ENCODE measurements at places on chromosomes 5 and 9. TPM values are rescaled to one million over a fixed set of nuclear protein-coding genes. Genes with fewer than 3 reads are reported as not detected.

CCDC107 gene
- total RNA-seq, result 32.6 TPM

WDR31 gene
- total RNA-seq, result 4.5 TPM

GRXCR2 gene
- total RNA-seq, result 0.12 TPM

CXCL14 gene
- total RNA-seq, result 14.3 TPM

ZNF474 gene
- total RNA-seq, result 0.56 TPM

PRRT1B gene
- 3.6 TPM for total RNA-seq

EIF4E1B gene
- not detected for total RNA-seq

TRAF1 gene
- 3.1 TPM for total RNA-seq

PCDHB6 gene
- 0.42 TPM for total RNA-seq

NRG2 gene
- total RNA-seq, result 5.2 TPM

LHFPL2 gene
- total RNA-seq, result 18.9 TPM

NRARP gene
- 8.2 TPM for total RNA-seq

KIF20A gene
- 1.00 TPM for total RNA-seq

ADAMTS6 gene
- total RNA-seq, result 0.28 TPM

GRCh38 chr5:38948501-38948900 lies 102.7 kb downstream of the OSMR start:
- H3K4me1 ChIP-seq, result no peaks in the 10 kb centered on the region
- no peaks in the 10 kb centered on the region for H3K27me3 ChIP-seq
- no peak for DNase-seq
- no peak overlapping the region for H3K27ac ChIP-seq
- H3K4me3 ChIP-seq, result no peak overlapping the region

DNA sequence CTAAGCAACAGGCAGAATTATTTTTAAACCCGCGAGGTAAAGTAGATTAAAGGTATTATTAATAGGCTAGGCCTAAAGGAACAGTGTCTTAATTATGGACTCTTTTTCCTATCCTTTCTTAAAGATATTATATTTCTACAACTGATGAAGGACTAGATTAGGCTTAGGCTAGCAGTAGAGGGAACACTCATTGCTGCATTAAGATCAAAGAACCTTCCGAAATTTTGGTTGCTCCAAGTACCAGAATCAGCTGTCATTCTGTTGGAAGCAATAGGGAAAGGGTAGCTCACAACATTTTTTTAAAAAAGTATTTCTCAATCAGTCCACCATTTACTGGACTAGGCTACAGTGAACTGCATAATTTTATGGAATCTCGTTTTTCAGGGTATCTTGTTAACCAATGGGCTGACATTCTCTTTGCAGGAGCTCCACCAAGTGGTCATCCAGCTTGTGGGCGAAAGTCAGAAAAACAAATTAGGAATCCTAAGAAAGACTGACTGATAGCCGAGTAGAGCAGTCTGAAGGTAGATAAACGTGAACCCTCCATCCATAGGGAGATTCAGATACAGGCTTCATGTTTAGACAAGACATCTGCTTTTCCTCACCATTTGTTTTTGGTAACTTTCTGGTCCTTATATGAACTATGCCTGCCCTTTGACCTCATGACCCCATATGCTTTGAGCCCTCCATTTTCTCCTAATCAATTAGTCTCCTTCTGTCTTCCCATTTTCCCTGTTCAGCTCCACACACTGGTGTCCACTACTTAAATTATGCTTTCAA lies 103.6 kb upstream of the CHD1 start:
- peak overlapping the region; percentile 34 for H3K27ac ChIP-seq
- H3K27me3 ChIP-seq, result no peaks in the 10 kb centered on the region
- DNase-seq, result no peak
- no peaks in the 10 kb centered on the region for H3K36me3 ChIP-seq

- H3K4me3 ChIP-seq, result no peak overlapping the region
- H3K27ac ChIP-seq, result no peak overlapping the region
- no peak for DNase-seq
- no peaks in the 10 kb centered on the region for H3K4me1 ChIP-seq
These were observed 229.0 kb downstream of the ROR2 start for GRCh38 chr9:91720751-91721705.

DNA sequence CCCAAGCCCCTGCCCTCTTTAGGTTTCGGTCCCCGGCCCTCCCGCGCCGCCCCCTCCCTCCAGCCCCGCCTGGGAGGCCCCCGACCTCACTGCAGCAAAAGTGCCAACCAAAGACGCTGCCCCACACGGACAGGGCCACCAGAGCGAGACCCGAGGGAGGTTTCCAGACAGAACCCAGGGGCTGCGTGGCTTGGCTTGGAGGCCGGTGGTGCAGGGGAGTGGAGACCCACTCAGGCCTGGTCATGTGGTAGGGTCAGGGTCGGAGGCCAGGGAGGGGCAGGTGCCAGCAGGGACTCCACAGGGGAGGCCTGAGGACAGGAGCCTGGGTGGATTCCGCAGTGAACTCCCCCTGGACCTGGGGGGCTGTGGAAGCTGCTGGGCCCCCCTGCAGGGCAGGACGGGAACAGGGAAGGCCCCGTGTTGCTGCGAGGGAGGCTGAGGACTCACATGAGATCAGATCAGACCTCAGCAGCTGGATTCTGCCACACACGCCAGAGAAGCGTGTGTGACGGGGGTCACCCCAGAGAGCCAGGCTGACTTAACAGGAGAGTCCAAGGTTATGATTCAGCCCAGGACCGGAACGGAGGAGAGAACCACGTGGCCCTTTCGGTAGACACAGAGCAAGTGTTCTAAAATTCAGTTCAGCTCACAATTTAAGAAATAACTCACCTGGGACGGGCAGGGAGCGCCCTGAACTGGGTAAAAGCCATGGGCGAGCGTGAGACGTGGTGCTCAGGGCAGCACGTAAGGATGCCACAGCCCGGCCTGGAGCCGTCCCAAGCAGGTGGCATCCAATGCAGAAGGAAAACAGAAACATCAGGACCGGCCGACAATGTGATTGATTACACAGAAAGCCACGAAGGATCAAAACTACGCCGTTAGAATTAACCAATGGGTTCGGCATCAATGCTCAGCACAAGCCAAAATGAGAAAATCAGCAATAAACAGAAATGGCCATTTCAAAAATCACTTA lies 38.9 kb downstream of the EXD3 start:
- no peak overlapping the region for H3K4me3 ChIP-seq
- H3K27me3 ChIP-seq, result no peaks in the 10 kb centered on the region
- peak; percentile 16 for DNase-seq
- H3K27ac ChIP-seq, result no peak overlapping the region

DNA sequence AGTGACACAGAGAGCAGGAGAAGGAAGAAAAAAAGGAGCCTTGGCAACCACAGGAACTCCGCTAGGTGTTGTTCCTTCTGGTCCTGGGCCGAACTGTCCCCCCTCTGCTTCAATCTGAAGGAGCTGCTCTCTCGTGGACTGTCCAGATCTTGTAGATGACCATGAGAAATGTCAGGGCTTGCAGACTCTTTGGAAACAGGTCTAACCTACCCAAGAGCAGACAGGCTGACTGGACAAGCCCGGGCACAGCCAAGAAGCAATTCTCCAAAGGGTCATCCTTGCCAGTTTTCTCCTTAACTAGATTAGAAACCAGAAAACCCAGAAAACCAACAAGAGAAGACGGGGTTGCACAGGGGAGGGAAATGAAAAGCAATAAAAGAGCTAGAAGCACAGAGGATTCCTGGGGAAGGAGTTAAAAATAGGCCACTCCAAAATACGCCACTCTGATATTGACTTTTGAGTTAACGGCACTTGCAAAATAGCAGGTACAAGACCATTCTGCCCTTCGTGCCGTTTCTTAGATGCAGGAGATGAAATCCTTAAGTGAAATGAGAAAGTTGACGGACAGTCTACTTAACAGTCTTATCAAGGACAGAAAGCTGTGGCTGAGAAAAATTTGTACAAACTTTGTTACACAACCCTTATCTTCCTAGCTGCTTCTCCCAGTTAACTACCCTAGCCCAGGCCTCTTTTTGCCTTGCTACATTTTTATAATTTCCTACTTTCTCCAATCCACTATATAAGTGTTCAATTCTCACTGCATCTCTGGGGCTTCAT lies 5.8 kb downstream of the GCNT4 start:
- DNase-seq, result no peak
- H3K27me3 ChIP-seq, result no peaks in the 10 kb centered on the region
- H3K4me1 ChIP-seq, result peaks cover 19% of the 10 kb centered on the region
- H3K27ac ChIP-seq, result no peak overlapping the region

- no peaks in the 10 kb centered on the region for H3K36me3 ChIP-seq
- no peak overlapping the region for H3K4me3 ChIP-seq
- no peaks in the 10 kb centered on the region for H3K4me1 ChIP-seq
- no peaks in the 10 kb centered on the region for H3K27me3 ChIP-seq
- no peak overlapping the region for H3K27ac ChIP-seq
- no peak for DNase-seq
These were observed 148.2 kb downstream of the GIN1 start for GRCh38 chr5:102971676-102972293.

- no peaks in the 10 kb centered on the region for H3K27me3 ChIP-seq
- H3K36me3 ChIP-seq, result no peaks in the 10 kb centered on the region
These were observed 36.9 kb downstream of the MYO10 start for GRCh38 chr5:16899171-16899570.

DNA sequence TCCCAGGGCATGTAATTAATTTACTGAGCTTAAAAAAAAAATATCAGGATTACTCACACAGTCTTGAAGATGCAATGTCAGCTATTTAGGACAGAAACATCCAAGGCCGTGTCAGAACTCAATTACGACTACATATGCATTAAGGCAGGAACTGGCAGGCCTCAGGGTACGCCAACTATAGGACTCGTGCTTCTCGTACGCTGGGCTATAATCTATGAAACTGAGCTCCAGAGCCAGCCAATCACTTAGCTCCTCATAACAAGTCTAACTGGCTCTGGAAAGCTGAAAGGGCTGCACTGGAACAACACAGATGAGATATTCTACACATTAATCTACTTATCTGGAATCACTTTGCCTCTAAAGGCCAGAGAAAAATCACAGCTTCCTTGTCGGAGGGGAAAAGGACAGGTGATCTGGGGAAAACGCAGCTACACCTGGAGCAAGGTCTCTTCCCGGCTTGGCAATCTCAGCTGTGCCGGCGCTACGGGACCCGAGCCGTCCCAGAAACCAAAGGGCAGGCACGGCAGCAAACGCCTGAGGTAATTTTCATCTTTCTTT lies 212.0 kb downstream of the DEPDC1B start:
- H3K36me3 ChIP-seq, result no peaks in the 10 kb centered on the region
- H3K4me1 ChIP-seq, result no peaks in the 10 kb centered on the region
- no peak overlapping the region for H3K27ac ChIP-seq
- H3K27me3 ChIP-seq, result no peaks in the 10 kb centered on the region
- H3K4me3 ChIP-seq, result peak overlapping the region; percentile 13

- no peak overlapping the region for H3K4me3 ChIP-seq
- DNase-seq, result no peak
- no peak overlapping the region for H3K27ac ChIP-seq
- H3K36me3 ChIP-seq, result no peaks in the 10 kb centered on the region
These were observed 81.7 kb downstream of the PDE8B start for GRCh38 chr5:77292026-77292757.

GRCh38 chr9:117938086-117938485 lies 233.9 kb downstream of the TLR4 start:
- H3K4me3 ChIP-seq, result no peak overlapping the region
- no peaks in the 10 kb centered on the region for H3K36me3 ChIP-seq
- no peak for DNase-seq
- H3K27me3 ChIP-seq, result no peaks in the 10 kb centered on the region

DNA sequence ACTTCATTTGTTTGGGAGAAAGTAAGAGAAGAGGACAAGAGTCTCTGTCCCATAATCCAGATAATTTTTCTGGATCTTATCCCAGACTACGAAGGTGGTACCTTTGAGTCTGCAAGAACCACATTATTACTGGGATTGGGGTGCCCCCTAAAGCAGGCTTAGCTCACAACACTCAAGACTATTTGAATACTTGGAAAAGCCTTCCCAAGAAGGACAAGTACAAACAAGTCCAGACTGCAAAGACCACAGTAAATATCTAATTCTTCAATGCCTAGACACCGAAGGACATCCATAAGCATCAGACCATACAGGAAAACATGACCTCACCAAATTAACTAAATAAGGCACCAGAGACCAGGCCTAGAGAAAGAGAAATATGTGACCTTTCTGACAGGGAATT lies 40.2 kb upstream of the TMED7 start:
- no peaks in the 10 kb centered on the region for H3K36me3 ChIP-seq
- DNase-seq, result no peak
- H3K27me3 ChIP-seq, result no peaks in the 10 kb centered on the region
- no peaks in the 10 kb centered on the region for H3K4me1 ChIP-seq
- no peak overlapping the region for H3K27ac ChIP-seq

- no peak overlapping the region for H3K4me3 ChIP-seq
- H3K4me1 ChIP-seq, result peaks cover 27% of the 10 kb centered on the region
- no peaks in the 10 kb centered on the region for H3K36me3 ChIP-seq
- no peak for DNase-seq
These were observed 43.0 kb downstream of the PARP8 start for GRCh38 chr5:50709471-50709870.

DNA sequence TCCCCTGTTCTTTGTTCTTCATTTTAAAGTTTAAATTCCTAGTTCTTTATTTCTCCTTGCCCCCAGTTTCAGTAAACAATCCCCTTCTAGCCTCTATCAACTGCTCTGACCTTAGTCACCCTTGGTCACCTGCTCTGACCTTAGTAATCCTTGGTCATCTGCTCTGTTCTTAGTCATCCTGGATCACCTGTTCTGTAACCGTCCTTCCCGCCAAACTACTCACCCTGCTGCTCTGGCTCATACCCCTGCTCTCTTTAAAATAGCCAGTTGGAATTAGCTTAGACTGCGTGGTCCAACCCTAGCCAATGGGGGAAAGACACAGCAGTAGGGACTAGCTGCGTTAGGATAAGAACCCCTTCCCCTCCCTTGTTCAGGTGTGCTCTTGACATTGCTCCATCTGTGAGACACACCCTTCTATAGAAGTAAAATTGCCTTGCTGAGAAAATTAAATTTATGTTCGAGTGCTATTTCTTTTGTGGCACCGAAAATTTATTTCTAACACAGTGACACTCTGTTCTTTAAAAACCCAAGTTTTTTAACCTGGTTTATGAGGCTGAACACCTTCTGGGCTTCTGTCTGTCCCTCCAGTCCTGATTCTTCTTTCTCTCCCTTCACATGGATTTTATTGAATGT lies 3.8 kb downstream of the PRRC1 start:
- H3K4me3 ChIP-seq, result no peak overlapping the region
- H3K36me3 ChIP-seq, result peaks cover 24% of the 10 kb centered on the region
- no peak overlapping the region for H3K27ac ChIP-seq
- H3K4me1 ChIP-seq, result peaks cover 11% of the 10 kb centered on the region
- no peak for DNase-seq
- no peaks in the 10 kb centered on the region for H3K27me3 ChIP-seq

DNA sequence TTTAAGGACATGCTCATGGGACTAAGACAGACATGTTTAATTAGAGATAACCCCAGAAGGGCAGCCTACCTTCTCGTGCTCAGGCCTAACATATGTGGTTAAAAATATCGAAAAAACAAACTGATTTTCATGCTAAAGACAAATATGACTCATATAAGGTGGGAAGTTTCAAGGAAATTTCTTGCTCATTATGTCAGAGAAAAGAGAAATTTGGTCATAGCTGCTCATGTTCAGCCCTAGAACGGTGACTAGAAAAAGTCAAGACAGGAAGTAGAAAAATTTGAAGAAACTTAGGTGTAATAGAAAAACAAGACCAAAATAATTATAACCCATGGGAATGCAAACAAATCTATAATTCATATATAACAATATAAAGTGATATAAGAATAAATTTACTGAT lies 120.6 kb downstream of the PRDM9 start:
- DNase-seq, result no peak
- no peaks in the 10 kb centered on the region for H3K27me3 ChIP-seq
- H3K27ac ChIP-seq, result no peak overlapping the region
